ENCODE measurements at places on chromosomes 4 and X.

DNA sequence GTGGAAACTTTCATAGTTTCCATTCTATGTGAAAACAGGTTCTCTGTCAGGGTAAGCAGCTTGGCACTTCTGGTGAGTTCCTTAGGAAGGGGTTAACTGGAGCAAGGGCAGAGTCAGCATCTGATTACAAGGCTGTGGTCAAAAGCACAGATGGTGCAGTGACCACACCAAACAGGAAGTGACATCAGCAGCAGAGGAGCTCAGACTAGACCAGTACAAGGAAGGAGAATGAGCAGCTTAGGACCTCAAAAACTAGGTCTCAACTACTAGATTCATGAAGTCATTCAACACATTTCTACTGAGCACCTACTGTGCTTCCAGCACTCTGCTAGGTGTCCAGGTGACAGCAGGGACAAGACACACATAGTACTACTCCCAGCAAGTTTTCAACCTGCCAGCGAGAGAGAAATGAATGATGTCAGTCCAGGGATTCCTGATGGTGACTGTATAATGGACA is 130.2 kb downstream of the AMELX start:
- no peak for DNase-seq

DNA sequence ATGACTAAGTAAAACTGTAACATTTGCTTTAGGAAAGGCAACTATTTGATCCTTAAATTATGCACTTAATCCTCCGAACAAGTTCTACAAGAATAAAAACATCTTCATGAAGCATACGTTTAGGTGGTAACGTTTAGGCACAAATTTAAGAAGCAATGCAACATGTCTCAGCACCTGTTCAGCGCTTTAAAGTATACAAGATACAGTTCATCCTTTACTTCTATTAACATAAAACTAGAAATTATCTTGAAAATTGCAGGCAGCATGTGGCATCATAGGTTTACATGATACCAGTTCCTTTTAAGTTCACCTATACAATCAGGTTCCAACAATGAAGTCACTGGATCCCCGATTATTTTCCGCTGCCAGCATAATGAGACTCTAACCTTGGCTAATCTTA is 1.5 kb downstream of the PLA2G12A start:
- DNase-seq = no peak

DNA sequence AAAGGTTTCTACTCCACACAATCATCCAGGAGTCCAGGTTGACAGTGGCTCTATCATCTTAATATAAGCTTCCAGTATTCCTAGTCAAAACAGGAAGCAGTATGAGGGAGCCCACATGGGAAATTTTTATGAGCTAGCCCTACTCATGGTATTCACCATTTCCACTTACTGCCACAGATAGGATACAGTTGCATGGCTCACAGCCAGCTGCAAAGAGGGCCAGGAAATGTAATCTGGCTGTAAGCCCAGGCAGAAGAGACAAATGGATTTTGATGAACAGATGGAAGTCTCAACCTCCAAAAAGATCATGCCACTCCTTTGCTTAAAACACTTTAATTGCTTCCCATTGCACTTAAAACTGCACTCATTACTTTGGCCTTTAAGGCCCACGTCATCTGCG is 150.6 kb downstream of the ADAMTS3 start:
- no peak for DNase-seq

- no peak for DNase-seq
Measured at GRCh38 chr4:32672359-32672758, 1952.2 kb downstream of the PCDH7 start.

- DNase-seq = no peak
Measured at GRCh38 chrX:19827088-19827487, 60.3 kb downstream of the SH3KBP1 start.

Measured in activated naive CD4-positive, alpha-beta T cell treated with anti-CD3 and anti-CD28 coated beads for 36 hours (primary cell).